ENCODE measurements at places on chromosomes 6 and 20.

DNA sequence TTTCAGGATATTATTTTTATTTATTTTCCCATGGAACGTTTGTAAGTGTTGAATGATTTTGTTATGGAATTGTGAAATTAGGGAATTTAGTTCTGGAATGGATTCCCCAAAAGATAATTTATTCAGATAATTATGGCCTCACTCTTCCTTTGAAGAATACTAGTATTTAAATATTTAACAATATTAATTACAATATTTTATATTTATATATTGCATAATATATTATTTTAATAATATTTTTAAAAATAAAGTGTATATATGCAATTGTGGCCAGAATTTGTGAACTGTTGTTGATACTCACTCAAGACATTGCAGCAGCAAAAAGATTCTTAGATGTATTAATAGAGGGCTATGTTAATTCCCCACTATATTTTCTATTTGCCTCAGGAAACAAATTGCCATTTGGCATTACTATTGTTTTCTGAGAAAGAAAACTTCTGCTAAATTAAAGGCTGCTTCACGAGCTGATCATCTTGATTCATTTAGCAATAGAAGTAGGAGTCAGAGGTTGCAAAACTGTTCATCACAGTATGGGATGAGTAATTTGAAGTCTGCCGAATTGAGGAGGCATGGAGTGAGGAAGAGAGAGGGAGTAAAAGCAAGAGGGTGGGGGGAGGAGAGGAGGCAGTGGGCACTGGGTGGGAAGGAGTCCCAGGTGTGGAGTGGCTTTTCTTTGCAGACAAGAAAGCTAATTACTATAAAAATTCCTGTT, 729.2 kb downstream of the DHX35 start:
- DNase-seq, result no peak

- peak; percentile 8 for DNase-seq
Observed at GRCh38 chr20:22248051-22248667, 336.2 kb downstream of the FOXA2 start.

DNA sequence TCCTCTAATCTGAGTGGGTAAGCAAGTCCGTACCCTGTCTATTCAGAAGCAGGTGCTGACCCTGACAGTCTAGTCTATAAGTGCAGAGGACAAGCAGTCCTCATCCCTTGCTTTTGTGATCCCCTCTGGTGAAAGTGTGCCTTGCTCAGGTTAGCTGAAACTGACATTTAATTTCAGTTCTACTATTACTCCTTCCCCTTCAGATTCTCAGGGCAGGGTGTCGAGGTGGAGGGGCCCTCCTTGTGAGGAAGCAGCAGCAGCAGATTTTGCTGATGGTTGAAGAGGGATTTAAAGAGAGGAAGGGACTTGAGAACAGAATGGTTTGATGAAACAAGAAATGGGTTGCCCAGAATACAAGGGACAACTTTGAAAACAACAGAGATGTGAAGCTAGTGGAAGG, 309.3 kb downstream of the CLIC5 start:
- DNase-seq, result no peak

- peak; percentile 52 for DNase-seq
Observed at GRCh38 chr20:50354721-50355589, 155.2 kb upstream of the PTPN1 start.

Data from small intestine (tissue), 16 donors.